ENCODE measurements at places on chromosomes 12 and 14.

GRCh38 chr14:106201376-106201775, 675.0 kb downstream of the TMEM121 start:
- no peak for DNase-seq

- DNase-seq: no peak
Measured at GRCh38 chr14:64873506-64874219, 6.0 kb downstream of the SPTB start.

- DNase-seq: no peak
Measured at GRCh38 chr14:35247777-35248475, 44.3 kb upstream of the PSMA6 start.

DNA sequence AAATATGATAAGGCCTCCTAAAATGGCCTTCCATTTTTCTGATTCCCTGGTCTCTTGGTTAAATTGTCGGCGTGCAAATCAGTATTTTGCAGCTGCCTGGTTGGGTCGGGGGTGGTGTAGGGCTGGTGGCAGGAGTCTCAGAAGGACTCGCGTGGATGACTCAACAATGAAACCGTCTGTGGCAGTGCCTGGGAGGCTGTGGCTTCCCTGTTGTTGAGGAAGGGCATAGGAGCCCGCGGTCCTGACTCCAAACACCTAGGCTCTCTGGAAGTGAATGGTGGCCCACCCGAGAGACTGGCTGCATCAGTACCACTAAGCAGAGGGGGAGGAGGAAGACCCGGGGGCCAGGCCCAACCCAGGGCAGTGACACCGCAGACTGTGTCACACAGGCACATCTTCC, 207.9 kb downstream of the TTC7B start:
- DNase-seq: no peak

DNA sequence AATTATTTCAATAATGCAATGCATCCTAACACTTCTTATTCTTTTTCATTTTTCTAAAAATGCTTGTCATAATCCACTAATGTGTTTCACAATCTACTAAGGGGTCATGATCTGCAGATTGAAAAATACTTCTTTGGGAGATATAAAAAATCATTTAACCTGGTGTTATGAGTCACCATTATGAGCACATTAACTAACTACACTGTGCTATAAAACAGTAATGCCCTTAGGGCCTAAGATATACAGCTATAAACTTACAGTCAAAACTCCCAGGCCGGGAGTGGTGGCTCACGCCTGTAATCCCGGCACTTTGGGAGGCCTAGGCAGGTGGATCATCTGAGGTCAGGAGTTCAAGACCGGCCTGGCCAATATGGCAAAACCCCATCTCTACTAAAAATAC, 14.2 kb downstream of the ATXN2 start:
- no peak for DNase-seq

DNA sequence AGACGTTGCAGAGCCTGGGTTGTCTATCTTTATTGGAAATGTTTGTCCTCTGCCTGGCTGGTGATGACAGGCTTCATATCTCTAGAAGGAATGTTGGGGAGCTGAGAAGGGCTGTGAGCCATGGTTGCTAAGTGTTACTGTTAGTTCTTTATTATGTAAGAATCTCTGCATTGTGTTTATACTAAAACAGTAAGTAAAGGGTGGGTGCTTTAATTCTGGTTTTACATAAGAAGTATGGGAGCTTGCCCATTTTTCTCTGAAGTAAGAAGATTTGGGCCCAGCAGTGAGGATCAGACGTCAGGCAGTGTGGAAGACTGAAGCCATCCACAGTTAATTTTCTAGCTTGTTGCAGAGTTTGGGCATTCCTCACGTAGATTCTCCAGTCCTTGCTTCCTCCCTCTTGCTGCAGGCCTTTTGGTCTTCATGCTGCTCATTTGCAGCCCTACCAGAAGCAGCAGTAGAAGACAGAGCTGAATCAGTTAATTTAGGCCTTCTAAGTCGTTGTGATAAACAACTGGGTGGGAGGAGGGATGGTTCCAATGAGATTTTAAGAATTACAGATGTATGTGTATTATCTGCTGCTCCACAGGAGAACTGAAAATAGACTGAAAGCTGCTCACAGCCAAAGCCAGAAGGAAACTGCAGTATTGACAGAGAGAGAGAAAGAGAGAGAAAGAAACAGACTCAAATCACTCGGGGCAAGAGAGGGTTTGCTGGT, 21.4 kb downstream of the WNT5B start:
- DNase-seq: no peak

GRCh38 chr12:2481346-2481745, 313.4 kb upstream of the FKBP4 start:
- no peak for DNase-seq

- DNase-seq: no peak
Measured at GRCh38 chr14:102602421-102603292, 10.2 kb downstream of the RCOR1 start.

All from posterior cingulate gyrus (tissue), 11 donors.